H4 (cell line): ENCODE measurements at places on chromosomes 11 and 22. TPM values are rescaled to one million over a fixed set of nuclear protein-coding genes. Genes with fewer than 3 reads are reported as not detected.

GRCh38 chr11:35615921-35616900 is 2.0 kb upstream of the FJX1 start:
- DNase-seq = peak; percentile 66

GRCh38 chr22:34019190-34019845 is 99.0 kb upstream of the LARGE1 start:
- DNase-seq = no peak

- DNase-seq = no peak
Observed at GRCh38 chr11:67300756-67301312, 2.5 kb upstream of the SSH3 start.

GRCh38 chr22:46580940-46581537 is 39.1 kb upstream of the GRAMD4 start:
- DNase-seq = no peak

GRCh38 chr11:67482275-67482826 is 475 bp upstream of the AIP start:
- no peak for DNase-seq

The KCNE3 gene
- total RNA-seq = 0.08 TPM in 1 of 2 replicates, not detected in the other

The OR8D4 gene
- not detected in 2 replicates for total RNA-seq

The SCN2B gene
- not detected in 2 replicates for total RNA-seq

The CASP5 gene
- not detected in 2 replicates for total RNA-seq
